ENCODE measurements at places on chromosomes 3 and 15.
A peak's percentile ranks its signal among the peaks of the same experiment; 100 is the strongest.

DNA sequence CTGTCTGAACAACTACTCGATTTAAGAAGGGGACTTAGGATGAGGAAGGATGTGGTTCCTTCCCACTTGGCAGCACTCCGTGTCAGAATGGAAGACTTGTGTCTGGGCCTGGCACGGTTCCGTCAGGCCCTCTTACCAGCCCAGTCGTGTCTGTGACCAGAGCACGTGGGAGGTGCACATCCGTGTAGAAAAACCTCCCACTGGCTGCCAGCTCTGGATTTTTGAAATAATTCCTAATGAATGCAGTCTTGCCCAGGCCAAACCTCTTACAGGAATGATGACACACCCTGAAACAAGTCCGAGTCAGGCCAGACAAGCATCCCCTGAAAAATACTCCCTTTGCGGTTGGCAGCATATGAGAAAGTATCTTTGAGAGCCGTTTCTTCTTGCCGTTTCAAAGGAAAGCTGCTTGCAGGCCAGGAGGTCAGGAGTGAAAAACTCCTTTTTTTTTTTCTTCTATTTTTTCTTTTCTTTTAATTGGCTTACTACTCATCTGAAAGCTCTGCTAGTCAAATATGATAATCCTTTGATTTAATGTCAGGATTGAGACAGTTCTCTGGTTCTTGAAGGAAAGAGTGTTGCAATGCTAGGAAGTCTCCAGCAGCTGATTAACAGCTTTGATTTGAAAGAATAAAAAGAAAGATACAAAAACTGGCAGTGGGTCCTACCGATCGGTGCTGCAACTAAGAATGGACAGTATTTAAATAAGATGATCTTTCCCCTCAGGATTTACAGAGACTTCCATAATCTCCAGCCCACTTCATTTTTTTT is 19.8 kb downstream of the IL1RAP start:
- no peak for DNase-seq

GRCh38 chr3:105368566-105369499 is 2.1 kb downstream of the ALCAM start:
- peak; percentile 9 for DNase-seq

GRCh38 chr15:55796321-55796965 is 53.5 kb upstream of the PRTG start:
- DNase-seq, result no peak

- DNase-seq, result no peak
These were observed 468.5 kb downstream of the NLGN1 start for GRCh38 chr3:173865900-173866498.

- DNase-seq, result no peak
These were observed 127.0 kb downstream of the MBNL1 start for GRCh38 chr3:152395764-152396163.

DNA sequence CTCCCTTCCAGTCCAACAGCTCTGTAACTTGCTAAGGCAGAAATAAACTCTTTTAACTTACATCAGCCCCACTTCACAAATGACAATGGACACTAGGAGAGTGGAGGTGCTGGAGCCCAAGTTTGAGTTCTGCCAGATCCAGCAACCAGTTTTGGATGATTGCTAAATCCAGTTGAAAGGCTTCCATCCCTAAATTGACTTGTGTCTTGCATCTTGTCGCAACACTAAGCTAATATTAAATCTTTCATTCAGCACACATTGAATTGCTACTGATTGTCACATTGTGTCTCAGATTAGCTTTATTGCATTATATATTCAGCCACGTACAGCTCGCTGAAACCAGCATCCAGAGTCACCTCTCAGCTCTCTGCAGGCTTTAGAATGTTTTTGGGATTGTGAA is 41.7 kb upstream of the LIPC start:
- DNase-seq, result no peak

DNA sequence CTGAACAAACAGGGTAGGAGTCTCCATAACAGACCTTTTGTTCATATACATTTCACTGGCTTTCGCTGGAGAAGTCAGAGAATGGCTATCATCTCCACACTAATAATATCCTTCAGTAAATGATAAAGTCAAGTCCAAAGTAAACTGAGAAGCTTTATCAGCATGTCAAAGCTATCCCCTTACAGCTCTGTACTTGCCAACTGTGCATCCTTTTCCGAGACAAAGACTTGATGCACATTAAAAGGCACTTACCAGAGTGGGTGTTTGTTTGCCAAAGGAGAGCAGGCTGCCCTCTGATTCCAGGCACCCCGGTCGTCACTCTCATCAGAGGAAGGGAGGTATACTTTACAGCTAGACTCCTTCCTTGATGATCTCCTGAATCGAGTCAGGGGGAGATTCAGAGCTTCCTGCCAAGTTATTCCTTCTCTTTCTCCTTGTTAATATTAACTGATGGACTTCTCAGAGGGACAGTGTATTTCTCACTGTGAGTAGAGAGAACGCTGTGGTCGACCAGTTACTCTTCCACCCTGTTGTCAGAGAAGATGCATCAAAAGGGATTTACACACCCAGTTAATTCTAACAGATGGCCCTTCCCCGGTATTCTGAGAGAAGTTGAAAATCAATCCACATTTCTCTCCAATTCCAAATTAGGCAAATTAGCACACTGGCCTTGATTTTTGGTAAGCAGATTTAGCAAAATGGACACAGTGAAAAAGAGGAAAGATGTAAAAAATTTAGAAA is 504.7 kb upstream of the NR2F2 start:
- DNase-seq, result no peak

- no peak for DNase-seq
These were observed 4.6 kb downstream of the CHRNB4 start for GRCh38 chr15:78636378-78636859.

DNA sequence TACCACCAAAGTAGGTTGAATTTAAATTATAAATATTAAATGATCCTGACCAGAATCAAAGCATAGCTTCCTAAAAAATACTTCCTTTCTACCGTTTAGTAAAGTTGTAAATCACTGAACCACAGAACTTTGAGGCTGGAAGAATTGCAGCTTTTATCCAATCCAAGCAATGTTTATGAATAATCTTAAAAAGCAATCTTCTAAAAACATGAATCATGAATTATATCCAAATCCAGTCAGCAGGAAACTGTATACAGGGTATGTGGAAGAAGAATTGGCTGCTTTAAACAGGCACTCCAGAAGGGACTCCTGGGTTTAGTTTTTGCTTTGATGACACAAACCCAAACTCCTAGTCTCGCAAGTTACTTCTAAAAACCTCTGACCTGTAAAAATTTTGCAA is 30.2 kb downstream of the HEG1 start:
- DNase-seq, result no peak

DNA sequence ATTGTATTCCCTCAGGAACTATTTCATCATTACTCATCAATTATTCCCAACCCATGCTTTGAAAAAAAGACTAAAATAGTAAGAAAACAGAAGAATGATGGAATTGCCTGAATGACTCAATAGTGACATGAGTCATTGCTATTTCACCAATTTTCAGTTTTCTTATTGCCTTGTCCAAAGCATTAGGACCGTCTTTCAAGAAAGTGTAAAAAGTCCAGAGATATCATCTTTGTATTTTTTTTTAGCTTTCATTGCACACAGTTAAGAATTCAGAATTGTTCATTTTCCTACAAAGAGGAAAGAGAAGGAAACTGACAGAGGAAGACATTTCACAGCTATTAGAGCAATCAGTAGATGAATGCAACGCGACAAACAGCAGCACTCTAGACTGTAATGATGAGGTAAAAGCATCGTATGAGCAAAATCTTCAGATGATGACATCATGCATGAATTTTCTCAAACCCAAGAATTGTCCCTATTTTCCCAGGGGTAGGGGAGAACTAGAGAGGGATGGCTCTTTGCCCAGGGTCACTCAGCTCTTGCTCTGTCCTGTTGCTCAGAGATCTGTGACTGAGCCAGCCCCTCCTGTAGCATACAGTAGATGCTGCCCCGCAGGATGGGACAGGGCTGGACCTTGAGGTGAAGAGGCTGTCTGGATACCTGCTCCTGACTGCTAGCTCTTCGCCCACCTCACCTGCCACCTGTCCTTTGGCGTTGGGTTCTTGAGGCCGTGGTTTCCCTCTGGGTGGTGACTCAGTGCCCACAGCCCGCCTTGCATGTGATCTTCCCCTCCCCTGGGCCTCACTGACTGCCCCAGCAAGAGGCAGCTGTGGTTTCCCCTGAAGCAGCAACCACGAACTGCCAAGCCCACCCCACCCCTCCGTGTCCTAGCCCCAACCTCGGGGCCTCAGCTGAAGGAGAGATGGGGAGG is 84.8 kb downstream of the PPCDC start:
- DNase-seq, result no peak

GRCh38 chr15:27702581-27702980 is 396.5 kb downstream of the OCA2 start:
- DNase-seq, result no peak

GRCh38 chr3:6526861-6527260 is 334.1 kb upstream of the GRM7 start:
- no peak for DNase-seq

- no peak for DNase-seq
These were observed 30.5 kb downstream of the H1-8 start for GRCh38 chr3:129573493-129573892.

DNA sequence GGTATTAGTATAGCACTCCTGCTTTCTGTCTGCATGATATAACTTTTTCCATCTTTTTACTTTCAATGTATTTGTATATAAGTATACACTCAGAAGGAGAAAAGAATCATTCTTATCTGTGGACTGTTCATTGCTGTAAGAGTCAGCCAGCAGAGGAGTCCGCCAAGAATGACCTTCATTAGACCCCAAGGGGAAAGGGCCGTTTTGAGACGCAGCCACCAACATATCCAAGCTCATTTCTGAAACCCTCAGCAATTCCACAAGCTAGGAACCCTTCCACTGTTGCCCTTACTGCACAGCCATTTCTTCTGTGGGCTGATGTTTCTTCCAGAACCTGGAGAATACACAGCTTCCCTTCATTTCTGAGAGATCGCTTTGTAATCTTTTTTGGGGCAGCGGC is 301.8 kb downstream of the ADAMTS17 start:
- no peak for DNase-seq

DNA sequence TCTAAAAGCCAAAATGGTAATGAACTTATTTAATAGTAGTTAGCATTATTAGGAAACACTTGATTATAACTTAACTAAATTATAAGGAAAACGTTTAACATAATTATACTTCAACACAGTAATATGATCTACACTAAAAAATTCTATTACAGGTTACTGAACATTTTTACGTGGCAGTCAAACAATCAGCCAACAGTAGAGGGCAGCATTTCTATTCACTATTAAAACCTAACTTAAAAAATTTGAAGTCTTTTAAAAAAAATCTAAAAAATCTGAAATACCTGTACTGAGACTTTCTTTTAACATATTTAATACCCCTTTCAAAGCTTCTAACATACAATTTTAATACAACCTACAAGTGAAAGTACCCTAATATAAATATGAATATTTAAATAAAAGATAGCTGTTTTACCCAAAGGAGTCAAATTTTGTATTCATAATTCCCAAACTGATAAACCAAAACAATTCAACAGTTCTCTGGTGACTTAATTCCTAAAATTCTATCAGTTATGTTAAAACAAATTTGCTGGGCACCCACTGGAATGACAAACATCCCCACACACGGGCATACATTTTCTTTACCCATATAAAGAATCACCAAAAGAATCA is 41.5 kb downstream of the DLG1 start:
- DNase-seq, result no peak

GRCh38 chr3:102230057-102230456 is 204.8 kb upstream of the ZPLD1 start:
- no peak for DNase-seq

GRCh38 chr3:16182183-16182582 is 7.7 kb downstream of the GALNT15 start:
- no peak for DNase-seq

DNA sequence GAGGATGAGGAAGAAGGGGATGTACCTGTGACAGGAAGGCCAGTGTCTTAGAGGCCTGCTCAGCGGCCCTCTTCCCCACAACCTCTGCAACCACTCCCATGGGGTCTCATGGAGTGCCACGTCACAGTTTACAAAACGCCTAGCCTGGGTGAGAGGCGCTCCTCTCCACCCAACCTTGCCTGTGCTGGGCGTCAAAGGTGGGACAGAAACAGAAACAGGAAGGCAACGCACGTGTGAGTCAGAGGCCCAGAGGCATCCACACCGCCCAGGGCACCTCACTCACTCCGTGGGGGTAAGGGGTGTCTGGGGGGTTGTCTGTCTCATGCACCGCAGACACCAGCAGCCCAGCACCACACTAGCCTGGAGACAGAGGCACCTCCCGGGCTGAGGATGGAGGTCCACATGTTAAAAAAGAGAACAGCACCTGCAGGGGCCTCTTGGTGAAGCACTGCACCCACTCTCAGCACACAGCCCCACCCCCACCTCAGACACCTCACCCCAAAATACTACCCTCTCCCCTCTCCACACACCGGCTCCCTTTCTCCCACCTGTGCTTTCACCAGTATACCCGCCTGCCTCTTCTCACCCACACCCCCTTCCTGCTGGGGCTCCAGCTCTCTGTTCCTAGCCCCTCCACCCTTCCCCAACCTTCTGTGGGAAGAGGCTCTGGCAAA is 4.7 kb upstream of the CALML4 start:
- DNase-seq, result no peak

- DNase-seq, result no peak
These were observed 23.0 kb downstream of the NR2F2 start for GRCh38 chr15:96353416-96353929.

- DNase-seq, result no peak
These were observed 49.5 kb upstream of the ABHD17C start for GRCh38 chr15:80645494-80646065.

GRCh38 chr3:10566451-10566850 is 61.1 kb upstream of the ATP2B2 start:
- no peak for DNase-seq

DNA sequence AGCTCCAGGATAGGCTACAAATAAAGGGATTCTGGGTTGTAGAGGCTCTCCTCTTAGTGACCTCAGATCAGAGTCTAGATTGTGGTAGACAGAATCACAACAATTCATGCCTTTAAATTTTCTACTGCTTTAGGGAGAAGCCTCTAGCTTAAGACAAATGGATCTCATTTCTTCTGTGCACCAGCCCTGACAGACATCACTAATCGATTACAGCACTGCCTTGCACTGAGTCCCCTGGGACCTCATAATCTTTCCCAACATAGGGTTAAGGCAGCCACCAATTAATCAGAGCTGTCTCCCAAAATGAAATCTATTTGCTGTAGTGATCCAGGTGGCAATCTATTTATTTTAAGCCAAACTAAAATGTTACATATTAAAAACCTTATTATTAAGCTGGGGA is 436.5 kb upstream of the WNT5A start:
- DNase-seq, result no peak

- no peak for DNase-seq
These were observed 35.8 kb upstream of the THSD4 start for GRCh38 chr15:71079208-71080044.

- DNase-seq, result no peak
These were observed 225.5 kb upstream of the IL12A start for GRCh38 chr3:159763011-159763601.

DNA sequence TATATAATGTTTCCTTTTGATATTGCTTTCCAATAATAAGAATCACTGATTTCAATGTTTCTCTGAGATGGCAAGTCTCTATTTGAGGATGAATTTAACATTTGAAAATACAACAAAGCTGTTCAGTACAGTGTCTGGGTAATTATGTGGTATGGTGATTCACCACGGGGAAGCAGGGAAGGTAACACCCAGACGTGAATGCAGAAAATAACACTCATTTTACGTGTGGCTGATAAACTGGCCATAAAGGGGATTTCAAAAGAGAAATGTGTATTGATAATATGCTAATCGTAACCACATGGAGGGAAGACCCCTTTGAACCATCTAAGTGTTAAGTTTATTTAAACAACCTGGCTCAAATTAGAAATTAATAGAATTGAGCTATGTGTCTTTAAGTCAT is 344.6 kb downstream of the GRM7 start:
- DNase-seq, result no peak

- no peak for DNase-seq
These were observed 227.2 kb downstream of the ADAMTS17 start for GRCh38 chr15:100114571-100114970.

Measured in activated naive CD4-positive, alpha-beta T cell (primary cell).